ENCODE measurements at places on chromosomes 6 and 20. TPM values are rescaled to one million over a fixed set of nuclear protein-coding genes. Genes with fewer than 3 reads are reported as not detected.

- DNase-seq, result no peak
These were observed 37.9 kb upstream of the KCNK16 start for GRCh38 chr6:39360378-39360777.

DNA sequence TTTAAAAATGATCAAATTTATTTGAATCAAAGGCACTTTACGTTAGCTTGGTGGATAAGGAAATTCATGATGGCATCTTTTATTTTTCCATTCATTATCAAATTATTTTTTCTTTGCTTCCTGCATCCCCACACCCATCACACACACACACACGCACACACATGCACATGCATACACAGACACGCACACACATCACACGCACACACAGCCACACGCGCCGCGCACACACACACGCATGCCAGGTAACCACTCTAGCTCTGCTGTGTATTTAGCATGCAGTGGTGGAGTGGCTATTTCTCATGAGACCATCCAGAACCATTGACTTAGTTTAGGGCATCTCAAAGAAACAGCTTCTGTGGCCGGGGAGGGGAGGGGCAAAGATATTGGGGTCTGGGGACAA is 47.0 kb downstream of the GNAS start:
- no peak for DNase-seq

- no peak for DNase-seq
These were observed 10.1 kb downstream of the CSNK2A1 start for GRCh38 chr20:533526-533925.

DNA sequence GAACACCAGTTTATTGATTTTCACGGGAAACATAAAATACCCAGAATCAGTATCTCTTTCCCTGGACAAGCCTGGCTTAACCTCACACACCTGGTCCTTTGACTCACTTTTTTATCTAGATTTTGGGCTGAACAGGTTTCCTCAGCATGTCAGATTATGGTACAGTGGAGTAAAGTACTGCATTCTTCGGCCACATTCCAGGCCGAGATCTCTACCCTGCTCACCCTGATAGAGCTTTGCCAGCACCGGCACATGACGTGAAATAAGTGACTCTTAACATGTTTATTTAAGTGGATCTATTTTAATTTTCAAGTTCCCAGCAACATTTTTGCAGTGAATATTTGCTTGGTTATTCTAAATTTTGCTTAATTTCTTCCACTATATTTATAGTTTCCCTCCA is 79.0 kb upstream of the POPDC3 start:
- DNase-seq, result no peak

DNA sequence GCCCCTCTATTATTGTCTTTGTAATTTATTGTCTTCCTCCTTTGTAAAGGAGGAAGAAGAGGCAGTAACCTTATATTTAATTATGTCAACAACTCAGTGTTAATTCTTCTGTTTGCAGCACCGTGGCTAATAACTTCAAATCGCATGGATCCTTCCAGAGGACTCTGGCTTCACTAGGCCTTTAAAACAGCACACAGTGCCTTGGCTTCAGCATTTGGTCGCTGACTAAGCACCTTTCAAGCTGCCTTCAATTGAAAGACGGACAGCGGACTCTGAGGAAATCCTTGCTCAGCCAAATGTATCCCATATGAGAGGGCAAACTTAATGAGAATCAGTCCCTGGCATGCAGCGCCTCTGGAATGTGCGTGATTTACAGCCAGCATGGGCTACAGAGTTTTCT is 64.2 kb downstream of the SGK1 start:
- DNase-seq, result no peak

GRCh38 chr20:25626779-25627178 is 3.0 kb upstream of the NANP start:
- DNase-seq, result no peak

DNA sequence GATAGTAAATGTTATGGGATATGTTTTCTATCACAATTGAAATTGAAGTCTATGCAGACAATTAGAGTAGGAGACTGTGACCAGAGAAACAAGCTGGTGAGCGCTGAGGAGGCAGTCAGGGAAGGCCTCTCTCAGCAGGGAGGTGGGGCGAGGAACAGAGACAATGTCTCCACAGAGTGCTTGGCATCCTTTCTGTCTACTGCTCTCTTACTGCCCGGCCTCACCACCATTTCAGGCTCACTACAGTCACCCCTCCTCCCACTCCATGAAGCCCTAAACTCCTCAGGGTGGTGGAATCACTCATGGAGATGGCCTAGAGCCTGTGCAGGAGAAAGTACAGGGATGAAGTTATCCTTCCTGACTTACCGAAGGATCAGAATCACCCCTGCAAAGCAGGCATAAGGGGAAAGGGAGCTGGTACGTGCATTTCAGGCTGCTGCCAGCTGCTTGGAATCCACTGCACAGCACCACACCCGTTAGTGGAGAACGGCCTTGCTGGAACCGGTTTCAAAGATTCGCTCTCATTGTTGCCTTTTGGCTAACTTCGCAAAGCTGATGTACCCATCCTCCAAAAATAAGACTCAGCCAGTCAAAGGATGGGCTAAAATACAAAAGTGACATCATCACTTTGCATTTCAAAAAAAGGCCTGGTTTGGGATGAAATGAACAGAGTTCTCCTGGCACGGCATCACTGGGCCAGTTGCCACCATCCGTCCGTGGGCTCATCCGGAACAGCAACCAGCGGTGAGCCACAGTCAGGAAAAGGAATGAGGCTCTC is 67.3 kb downstream of the SLC22A23 start:
- peak; percentile 69 for DNase-seq

DNA sequence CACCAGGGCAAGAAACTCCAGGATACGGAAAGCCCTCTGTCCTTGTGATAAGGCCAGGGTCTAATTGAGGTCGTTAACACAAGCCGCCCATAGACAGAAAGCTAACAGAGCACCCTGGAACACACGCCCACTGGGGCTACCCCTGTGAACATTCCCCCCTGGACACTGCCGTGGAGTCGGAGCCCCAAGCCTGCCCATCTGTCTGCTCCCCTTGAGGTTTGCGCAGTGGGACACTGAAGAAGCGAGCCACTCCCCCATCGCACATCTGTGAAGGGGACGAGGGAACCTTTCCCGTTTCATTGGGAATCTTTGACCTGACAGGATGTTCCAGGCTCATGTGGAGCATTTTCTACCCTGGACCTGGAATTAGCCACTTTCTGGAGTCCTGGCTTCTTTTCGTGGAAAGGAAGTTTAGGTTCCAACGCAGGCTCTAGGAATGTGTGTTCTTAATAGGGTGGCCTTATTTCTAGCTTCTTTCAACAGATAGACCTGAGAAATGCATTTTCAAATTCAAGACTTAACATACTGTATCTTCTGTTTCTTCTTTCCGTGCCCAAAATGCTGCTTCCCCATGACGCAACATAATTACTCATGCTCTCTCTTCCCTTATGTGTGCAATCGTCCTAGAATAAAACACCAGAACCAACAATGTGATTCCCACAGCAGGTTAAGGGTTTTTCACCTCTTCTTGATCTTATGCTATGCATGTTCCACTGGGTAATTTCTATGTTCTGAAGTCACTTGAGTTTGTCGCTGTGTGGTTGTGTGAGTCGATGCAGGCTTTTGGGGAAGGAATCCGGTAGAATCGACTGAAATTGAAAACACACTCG is 161.1 kb downstream of the ERMARD start:
- no peak for DNase-seq

GRCh38 chr6:10585209-10585845 is 64.2 kb downstream of the GCNT2 start:
- no peak for DNase-seq

DNA sequence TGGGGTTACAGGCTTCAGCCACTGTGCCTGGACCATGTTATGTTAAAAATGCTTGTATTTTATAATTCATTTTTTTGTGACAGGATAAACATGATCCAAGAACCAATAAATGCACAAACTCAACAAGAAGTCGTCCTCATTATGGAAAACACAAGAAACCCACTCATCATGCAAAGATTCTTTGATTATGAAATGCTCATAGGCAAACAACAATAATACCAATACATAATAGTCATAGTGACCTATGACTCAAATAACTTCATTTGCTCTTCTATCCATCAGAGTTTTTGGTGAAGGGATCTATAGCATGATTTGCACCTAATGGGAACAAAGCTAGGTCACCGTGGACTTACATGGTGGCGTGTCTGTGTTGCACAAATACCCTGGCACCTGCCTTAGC is 217.1 kb upstream of the THEMIS start:
- DNase-seq, result no peak

GRCh38 chr20:32779500-32780211 is 17.5 kb downstream of the DNMT3B start:
- DNase-seq, result no peak

The YIPF3 gene
- 96.0 TPM for polyA plus RNA-seq

The CALHM5 gene
- 3.2 TPM for polyA plus RNA-seq

The STMND1 gene
- polyA plus RNA-seq, result not detected
